DMS79 treated with DMSO at 0.1 percent for 48 hours (cell line): ENCODE measurements at places on chromosomes 3 and 15.
A peak's percentile ranks its signal among the peaks of the same experiment; 100 is the strongest.

GRCh38 chr15:60155661-60156060 is 151.6 kb downstream of the FOXB1 start:
- DNase-seq: no peak

- peak; percentile 43 for DNase-seq
These were observed 53.4 kb upstream of the EIF5A2 start for GRCh38 chr3:170961616-170962400.

DNA sequence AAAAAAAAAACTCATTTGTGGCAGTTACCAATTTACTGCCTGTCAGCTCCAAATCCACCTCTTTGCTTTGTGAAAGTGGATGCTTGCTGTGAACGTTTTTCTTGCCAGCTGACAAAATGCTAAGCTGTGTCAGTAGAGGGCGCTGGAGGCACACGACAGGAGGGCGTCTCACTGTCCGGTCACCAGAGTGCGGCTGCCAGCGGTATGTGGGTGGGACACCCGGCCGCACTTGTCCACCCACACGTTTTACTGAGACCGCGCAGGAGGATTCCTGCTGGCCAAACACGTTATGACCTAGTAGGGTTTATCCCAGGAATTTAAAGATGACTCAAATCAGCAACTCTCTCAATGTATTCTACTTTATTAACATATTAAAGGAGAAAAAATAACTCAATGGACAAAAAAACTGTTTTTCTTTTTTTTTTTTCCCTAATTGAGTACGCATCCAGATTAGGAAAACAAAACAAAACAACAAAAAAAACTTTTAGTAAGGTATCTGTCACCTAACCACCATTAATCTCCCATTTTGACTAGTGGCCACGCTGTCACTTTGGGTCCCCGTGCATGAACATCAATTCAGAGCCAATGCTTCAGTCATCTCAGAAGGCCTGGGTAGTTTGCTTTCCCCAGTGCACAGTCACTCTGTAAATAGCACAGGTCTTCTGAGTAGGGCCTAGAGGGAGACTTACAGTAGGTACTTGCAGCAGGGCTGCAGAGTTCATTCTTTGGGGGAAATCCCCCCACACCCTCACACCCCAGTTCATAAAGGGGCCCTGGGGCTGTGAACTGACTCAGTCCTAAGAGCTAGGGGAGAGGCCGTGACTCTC is 43.8 kb upstream of the RPL35A start:
- peak; percentile 52 for DNase-seq

GRCh38 chr3:70880421-70880820 is 568.0 kb upstream of the MDFIC2 start:
- no peak for DNase-seq

DNA sequence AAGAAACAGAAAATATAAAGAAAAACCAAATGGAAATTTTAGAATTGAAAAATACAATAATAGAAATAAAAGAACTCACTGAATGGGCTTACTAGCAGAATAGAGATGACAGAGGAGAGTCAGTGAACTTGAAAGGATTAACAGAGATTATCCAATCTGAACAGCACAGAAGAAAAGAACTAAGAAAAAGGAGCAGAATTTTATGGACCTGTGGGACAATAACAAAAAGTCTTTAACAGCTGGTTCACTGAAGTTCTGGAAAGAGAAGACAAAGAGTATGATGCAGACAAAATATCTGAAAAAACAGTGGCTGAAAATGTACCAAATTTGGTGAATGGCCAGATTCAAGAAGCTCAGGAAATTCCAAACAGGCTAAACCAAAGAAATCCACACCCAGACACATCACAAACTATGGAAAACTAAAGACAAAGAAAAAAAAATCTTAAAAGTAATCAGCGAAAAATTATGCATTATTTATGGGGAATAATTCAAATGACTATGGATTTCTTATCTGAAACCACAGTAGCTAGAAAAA is 9.7 kb upstream of the GNB5 start:
- DNase-seq: no peak
